Activated CD4-positive, CD25-positive, alpha-beta regulatory T cell treated with anti-CD3 and anti-CD28 coated beads, Interleukin-2, amount 50 U/mL, for 72 hours (primary cell): ENCODE measurements at places on chromosomes 3 and 15.

DNA sequence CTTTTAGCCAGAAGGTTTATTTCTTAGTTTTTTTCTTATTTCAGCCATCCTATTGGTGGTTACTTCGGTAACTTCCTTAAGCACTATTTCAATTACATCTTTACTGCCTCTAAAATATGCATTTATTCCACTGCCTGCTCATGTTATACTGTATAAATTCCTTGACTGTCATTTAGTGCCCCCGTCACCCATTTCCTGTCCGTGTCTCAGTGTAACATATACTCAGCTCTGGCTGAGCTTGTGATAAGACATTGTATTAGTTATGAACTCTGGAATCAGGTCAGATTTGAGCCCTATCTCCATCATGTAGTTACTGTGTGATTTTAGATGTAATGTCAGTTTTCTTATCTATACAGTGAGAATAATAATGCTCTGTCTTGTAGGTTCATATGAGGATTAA, 24.2 kb downstream of the PIAS1 start:
- no peak for DNase-seq

DNA sequence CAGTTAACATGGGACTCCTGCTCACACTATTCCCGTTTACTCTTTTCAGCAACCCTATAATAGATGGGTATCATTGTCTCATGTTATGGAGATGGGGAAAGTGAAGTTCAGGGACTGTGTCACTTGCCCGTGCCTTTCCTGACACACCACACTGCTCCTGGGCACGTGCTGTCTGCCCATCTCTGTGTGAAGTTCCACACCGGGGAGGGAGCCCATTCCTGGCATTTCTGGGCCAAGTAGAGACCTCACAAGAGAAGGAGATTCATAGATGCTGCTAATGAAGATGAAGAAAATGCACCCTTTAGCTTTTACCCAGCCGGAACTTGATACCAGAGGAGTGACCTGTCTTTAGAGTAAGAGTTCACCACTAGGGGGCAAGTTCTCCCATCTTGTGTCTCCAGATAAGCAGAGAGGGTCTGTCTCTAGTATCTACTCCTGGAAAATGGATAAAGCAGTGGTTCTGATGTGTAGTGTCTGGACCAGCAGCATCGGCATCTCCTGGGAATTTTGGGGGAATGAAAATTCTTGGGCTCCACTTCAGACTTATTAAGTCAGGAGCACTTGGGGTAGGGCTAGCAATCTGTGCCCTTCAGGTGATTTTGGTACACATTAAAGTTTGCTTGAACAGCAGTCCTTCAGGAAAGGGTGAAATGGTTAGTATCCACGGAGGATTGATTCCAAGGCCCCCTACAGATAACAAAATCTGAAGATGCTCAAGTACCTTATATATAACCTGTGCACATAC, 2.0 kb upstream of the TOPBP1 start:
- no peak for DNase-seq

- no peak for DNase-seq
Measured at GRCh38 chr3:55122312-55122711, 194.5 kb upstream of the LRTM1 start.

- no peak for DNase-seq
Measured at GRCh38 chr3:45758871-45759270, 37.5 kb downstream of the SLC6A20 start.

GRCh38 chr15:63066272-63066671, 23.7 kb downstream of the TPM1 start:
- DNase-seq: no peak

DNA sequence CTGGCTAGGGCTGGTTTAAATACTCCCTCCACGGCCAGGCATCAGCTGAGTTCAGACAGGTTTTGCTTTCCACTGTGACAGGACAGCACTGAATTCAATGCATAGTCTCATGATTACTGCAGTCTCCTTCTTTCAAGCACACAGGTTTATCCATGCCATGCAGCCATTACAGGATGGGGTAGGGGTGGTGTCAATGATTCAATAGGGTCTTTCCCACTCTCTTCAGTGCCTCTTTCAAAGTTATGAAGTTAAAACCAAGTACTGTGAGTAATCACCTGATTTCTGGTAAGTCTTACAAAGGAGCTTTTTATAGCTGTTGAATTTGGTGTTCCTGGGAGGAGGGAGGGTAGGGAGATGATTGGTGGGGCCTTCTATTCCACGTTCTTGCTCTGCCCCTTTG, 47.2 kb downstream of the TMEM212 start:
- DNase-seq: no peak

DNA sequence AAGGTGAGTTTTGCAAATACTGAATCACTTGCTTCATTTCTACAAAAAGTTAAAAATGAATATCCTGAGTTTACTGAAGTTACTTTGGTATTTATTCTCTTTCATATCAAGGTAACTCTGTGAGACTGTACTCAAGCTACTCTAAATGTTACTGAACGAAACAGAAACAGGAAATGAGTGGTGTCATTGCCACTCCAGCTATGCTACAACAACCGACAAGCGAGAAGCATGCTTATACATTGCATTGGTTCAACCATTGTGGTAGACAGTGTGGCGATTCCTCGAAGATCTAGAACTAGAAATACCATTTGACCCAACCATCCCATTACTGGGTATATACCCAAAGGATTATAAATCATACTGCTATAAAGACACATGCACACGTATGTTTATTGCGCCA, 313.2 kb upstream of the THBS1 start:
- no peak for DNase-seq

DNA sequence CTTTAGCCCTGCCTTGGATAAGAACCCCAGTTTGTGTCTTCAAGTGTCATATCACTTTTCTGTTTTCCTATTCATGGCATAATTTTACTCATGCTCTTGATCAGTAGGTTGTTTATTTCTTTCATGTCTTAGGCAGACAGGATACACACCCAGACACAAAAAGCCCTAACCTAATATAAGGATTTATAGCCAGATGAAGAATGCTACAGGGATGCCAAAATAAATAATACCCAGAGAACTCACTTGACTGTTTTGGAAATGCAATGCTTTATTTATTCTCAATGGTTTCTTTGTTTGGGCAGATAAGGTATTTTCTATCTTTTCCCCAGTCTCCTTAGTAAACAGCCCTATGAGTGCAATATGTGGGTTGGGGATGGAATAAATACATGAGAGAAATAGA, 424.0 kb upstream of the PDZRN3 start:
- no peak for DNase-seq

- no peak for DNase-seq
Measured at GRCh38 chr3:7086417-7086816, 225.5 kb downstream of the GRM7 start.

DNA sequence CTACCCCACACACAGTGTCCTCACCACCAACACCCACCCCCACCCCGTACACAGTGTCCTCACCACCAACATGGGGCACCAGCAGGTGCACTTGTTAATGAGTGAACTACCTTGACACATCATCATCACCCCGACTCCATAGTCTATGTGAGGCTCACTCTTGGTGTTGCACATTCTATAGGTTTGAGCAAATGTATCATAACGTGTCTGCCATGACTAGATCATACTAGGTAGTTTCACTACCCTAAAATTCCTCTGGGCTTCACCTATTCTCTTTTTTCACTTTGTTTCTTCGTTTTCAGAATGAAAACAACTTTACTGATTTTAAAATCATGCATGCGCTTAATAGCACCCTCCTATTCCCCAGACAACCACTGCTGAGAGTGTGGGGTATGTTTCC, 102.6 kb upstream of the SLC6A6 start:
- no peak for DNase-seq

DNA sequence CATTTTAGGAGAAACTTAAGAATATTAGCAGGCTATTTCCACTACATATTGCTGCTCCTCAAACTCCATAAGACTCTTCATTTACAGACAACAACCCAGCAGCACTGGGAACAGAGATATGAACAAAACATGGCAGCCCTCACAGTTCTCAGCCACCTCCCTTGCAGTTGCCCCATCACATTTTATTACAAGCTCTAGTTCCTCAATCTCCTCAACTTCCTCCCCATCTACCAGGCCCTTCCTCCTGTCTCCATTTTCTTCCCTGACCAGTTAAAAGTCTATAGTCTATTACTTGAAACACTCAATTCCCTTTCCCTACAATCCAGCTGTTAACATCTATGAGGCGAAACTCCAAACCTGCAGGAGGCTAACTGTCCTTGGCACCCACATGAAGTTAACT, 412.5 kb downstream of the TBC1D5 start:
- no peak for DNase-seq

- no peak for DNase-seq
Measured at GRCh38 chr3:100465892-100466777, 26.3 kb upstream of the TMEM45A start.

- no peak for DNase-seq
Measured at GRCh38 chr15:101556273-101556672, 66.8 kb upstream of the PCSK6 start.

DNA sequence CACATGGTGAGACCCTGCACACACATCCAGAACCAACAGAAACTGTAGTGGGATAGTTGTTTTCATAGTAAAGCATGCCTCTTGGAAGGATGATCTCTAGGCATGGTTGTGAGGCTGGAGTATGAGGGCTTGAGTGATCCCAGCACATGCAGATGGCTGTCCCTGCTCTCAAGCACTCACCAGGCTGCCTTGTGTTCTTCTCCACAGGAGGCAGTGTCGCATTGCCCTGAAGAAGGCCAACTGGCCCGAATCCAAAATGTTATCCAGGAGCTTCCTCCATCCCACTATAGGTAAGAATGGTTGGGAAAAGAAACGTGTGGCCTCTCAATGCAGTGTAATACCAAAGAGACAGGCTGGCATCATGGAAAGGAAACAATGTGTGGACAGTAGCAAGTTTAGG, 82.7 kb downstream of the TMEM39A start:
- no peak for DNase-seq

DNA sequence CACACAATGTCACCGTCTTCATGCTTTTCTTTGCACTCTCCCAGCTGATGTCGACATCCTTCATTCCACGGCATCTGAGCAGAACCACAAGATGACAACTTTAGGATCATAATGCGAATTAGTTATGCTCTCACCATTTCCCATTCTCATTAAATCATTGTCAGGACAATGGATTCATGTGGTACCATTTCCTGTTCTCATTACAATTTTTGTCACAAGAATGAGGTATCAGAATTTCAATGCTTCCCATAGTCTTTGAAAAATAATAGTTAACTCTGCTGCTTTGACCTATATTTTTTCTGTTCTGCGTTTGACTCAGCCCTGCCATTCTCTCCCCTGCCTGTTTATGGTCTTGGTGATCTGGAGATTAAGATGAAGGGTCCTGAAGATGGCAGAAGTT, 175.7 kb upstream of the MDFIC2 start:
- no peak for DNase-seq

DNA sequence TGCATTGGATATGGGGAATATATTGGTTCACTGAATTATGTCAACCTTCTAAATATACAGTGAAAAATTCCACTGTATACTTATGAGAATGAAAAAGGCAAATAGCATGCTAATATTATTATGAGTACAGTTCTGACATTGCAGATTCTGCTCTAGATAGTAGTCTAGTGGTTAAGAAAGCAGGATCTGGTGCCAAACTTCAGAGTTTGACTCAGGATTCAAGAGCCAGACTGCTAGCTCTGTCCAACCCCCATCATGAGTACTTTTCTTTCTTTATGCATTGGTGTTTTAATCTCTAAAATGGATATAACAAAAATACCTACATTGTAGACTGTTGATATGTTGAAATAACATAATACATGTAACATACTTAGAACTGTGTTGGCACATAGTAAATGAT, 57.3 kb upstream of the PLSCR4 start:
- no peak for DNase-seq

- no peak for DNase-seq
Measured at GRCh38 chr3:53044371-53044710, 1.5 kb downstream of the SFMBT1 start.

DNA sequence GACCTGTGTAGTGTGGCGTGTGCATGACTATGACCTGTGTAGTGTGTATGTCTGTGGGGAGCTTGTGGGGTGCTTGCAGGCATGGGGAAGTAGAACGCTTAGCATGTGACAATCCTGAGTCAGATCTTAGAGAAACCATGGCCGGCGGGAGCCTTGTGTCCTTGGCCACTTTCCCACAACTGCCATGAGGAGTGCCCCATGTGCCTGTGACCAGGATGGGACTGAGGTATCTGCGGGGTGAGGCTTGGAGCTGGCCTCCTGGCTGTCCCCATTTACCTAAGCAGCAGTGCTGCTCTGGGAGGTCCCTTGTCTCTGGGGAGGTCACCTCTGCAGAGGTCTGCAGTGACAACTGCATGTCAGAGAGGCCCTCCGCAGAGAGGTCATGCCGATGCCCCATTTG, 23.6 kb downstream of the TRPM1 start:
- DNase-seq: no peak
